ENCODE measurements at places on chromosomes 1 and 21. TPM values are rescaled to one million over a fixed set of nuclear protein-coding genes. Genes with fewer than 3 reads are reported as not detected.
A peak's percentile ranks its signal among the peaks of the same experiment; 100 is the strongest.

WDR4 gene
- total RNA-seq = 35.3 TPM

DNA sequence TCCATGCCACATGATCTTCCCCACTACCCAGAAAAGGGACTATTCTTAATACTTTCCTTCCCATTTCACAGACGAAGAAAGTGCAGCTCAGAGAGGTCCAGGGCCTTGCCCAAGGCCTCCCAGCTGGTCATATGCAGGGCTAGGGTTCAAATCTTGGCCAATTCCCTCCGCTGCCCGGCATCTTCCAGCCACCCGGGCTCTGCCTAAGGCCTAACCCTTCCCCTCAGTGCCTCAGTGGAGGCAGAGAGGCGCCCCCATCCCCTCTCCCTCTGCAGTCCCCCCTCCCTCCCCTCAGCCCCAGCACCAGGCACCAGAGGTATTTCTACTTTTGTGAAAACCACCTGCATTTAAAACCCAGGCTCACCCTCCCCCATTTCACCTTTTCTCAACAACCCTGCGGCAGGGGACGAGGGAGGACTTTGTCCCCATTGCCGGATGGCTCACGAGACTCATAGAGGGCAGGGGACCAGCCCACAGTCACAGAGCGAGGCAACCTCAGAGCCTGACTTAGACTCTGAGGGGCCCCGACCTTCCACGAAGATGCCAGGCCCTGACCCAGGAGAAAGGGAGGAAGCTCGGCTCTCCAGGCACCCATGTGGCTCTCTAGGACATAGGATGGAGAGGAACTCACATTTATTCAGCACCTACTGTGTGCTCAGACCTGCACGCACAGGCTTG, 12.3 kb downstream of the LAPTM5 start:
- H3K4me3 ChIP-seq = no peak overlapping the region
- DNase-seq = no peak
- peaks cover 8% of the 10 kb centered on the region for H3K4me1 ChIP-seq
- H3K27me3 ChIP-seq = peaks cover 6% of the 10 kb centered on the region

- no peaks in the 10 kb centered on the region for H3K27me3 ChIP-seq
- no peak overlapping the region for H3K4me3 ChIP-seq
- no peaks in the 10 kb centered on the region for H3K4me1 ChIP-seq
- H3K36me3 ChIP-seq = peaks cover 39% of the 10 kb centered on the region
These were observed 13.0 kb downstream of the PHGDH start for GRCh38 chr1:119724611-119725218.

GRCh38 chr1:201466492-201466891, 2.5 kb downstream of the PHLDA3 start:
- DNase-seq = peak; percentile 100
- H3K36me3 ChIP-seq = peaks cover 17% of the 10 kb centered on the region
- no peaks in the 10 kb centered on the region for H3K27me3 ChIP-seq
- peak overlapping the region; percentile 84 for H3K27ac ChIP-seq
- peaks cover 60% of the 10 kb centered on the region for H3K4me1 ChIP-seq
- H3K4me3 ChIP-seq = peak overlapping the region; percentile 70

PTPRC gene
- 0.11 TPM for total RNA-seq

GRCh38 chr21:31201548-31201947, 142.5 kb downstream of the TIAM1 start:
- H3K4me1 ChIP-seq = peaks cover 15% of the 10 kb centered on the region
- no peak overlapping the region for H3K4me3 ChIP-seq
- H3K36me3 ChIP-seq = no peaks in the 10 kb centered on the region
- no peak overlapping the region for H3K27ac ChIP-seq
- no peak for DNase-seq
- H3K27me3 ChIP-seq = no peaks in the 10 kb centered on the region

DNA sequence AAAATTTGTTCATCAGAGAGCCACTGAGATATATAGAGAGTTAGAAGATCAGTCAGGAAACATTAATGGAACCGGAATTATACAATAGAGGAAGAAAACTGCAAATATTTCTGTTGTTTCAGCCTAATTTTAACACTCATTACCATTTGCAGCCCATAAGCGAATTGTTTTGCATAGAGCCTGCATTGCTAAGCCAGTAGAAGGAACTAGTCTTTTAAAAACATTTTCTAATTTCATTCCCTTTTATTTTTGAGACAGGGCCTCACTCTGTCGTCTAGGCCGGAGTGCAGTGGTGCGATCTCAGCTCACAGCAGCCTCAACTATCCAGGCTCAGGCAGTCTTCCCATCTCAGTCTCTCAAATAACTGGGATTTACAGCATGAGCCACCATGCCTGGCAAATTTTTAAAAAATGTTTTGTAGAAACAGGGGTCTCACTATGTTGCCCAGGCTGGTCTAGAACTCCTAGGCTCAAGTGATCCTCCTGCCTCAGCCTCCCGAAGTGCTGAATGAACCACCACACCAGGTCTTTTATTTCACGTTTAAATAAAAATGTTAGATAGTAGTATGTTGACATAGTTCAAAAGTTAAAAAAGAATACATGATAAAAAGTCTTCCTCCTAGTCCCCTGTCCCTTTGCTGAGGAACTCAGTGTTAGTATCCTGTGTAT, 25.3 kb downstream of the MPZL1 start:
- H3K27ac ChIP-seq = no peak overlapping the region
- H3K36me3 ChIP-seq = no peaks in the 10 kb centered on the region
- no peak for DNase-seq
- H3K27me3 ChIP-seq = no peaks in the 10 kb centered on the region

DNA sequence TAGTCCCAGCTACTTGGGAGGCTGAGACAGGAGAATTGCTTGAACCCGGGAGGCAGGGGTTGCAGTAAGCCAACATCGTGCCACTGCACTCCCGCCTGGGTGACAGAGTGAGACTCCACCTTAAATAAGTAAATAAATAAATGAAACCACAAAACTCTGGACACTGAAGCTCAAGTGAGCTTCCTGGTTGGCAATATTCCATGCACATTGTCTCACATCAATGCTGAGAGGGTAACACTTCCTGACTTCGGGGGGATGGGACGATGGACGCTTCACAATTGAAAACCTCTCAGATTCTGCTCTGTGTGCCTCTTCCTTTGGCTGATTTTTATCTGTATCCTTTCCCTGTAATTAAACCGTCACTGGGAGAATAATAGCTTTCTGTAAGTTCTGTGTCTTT, 70.0 kb upstream of the ZNF644 start:
- 0 out of 2 replicates have a peak, but pooled peaks cover 5% of the 10 kb centered on the region for H3K27me3 ChIP-seq
- H3K4me3 ChIP-seq = no peak overlapping the region
- H3K36me3 ChIP-seq = no peaks in the 10 kb centered on the region
- H3K27ac ChIP-seq = peak overlapping the region; percentile 42

SPAG17 gene
- total RNA-seq = not detected

- DNase-seq = no peak
- no peaks in the 10 kb centered on the region for H3K4me1 ChIP-seq
- no peak overlapping the region for H3K4me3 ChIP-seq
- H3K27me3 ChIP-seq = peaks cover 45% of the 10 kb centered on the region
- no peak overlapping the region for H3K27ac ChIP-seq
These were observed 94.1 kb downstream of the GREM2 start for GRCh38 chr1:240517891-240518290.

GRCh38 chr21:34345091-34345871, 18.5 kb upstream of the KCNE2 start:
- no peaks in the 10 kb centered on the region for H3K36me3 ChIP-seq
- H3K27ac ChIP-seq = no peak overlapping the region
- H3K27me3 ChIP-seq = no peaks in the 10 kb centered on the region
- DNase-seq = no peak
- H3K4me1 ChIP-seq = no peaks in the 10 kb centered on the region

- H3K4me1 ChIP-seq = peaks cover 50% of the 10 kb centered on the region
- no peak overlapping the region for H3K27ac ChIP-seq
- H3K27me3 ChIP-seq = no peaks in the 10 kb centered on the region
- H3K4me3 ChIP-seq = no peak overlapping the region
- no peaks in the 10 kb centered on the region for H3K36me3 ChIP-seq
These were observed 171.4 kb downstream of the CAMTA1 start for GRCh38 chr1:6956488-6957159.

LCE1F gene
- not detected for total RNA-seq

TENT5C gene
- 2.2 TPM for total RNA-seq
